ENCODE measurements at places on chromosomes 16 and 17. TPM values are rescaled to one million over a fixed set of nuclear protein-coding genes. Genes with fewer than 3 reads are reported as not detected.
A peak's percentile ranks its signal among the peaks of the same experiment; 100 is the strongest.

DNA sequence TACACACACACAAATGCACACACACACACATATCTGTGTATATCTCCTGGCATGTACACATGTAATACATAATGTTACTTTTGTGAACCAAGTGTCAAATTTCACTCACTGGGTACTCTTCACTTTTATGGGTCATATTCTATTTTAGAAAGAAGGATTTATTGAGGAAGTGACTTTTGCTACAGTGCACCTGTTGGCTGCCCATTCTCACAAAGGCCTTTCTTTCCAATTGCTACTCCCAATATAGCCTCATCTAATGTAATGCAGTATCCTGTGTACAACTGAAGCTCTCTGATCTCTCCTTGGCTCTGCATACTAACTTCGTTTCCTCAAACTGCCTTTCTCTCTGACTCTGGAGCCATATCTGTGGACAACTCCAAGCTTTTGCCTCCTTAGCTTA, 107.5 kb downstream of the ABCA8 start:
- no peak for DNase-seq
- peaks cover 10% of the 10 kb centered on the region for H3K4me1 ChIP-seq
- H3K27me3 ChIP-seq = no peaks in the 10 kb centered on the region
- no peaks in the 10 kb centered on the region for H3K36me3 ChIP-seq
- no peak overlapping the region for H3K4me3 ChIP-seq

GRCh38 chr17:73028299-73028755, 64.2 kb downstream of the SLC39A11 start:
- peaks cover 14% of the 10 kb centered on the region for H3K36me3 ChIP-seq
- no peaks in the 10 kb centered on the region for H3K27me3 ChIP-seq
- no peak overlapping the region for H3K27ac ChIP-seq
- H3K4me3 ChIP-seq = no peak overlapping the region
- no peak for DNase-seq
- no peaks in the 10 kb centered on the region for H3K4me1 ChIP-seq

GRCh38 chr17:15432807-15433611, 34.4 kb downstream of the CDRT4 start:
- H3K4me1 ChIP-seq = peaks cover 9% of the 10 kb centered on the region
- no peak overlapping the region for H3K4me3 ChIP-seq
- no peaks in the 10 kb centered on the region for H3K36me3 ChIP-seq
- no peak overlapping the region for H3K27ac ChIP-seq

GRCh38 chr16:11084876-11085485, 140.6 kb downstream of the CLEC16A start:
- no peaks in the 10 kb centered on the region for H3K27me3 ChIP-seq
- peaks cover 10% of the 10 kb centered on the region for H3K36me3 ChIP-seq
- H3K4me1 ChIP-seq = peaks cover 4% of the 10 kb centered on the region

- peaks cover 47% of the 10 kb centered on the region for H3K4me1 ChIP-seq
- H3K36me3 ChIP-seq = peaks cover 19% of the 10 kb centered on the region
- H3K4me3 ChIP-seq = no peak overlapping the region
- H3K27ac ChIP-seq = no peak overlapping the region
- DNase-seq = no peak
- H3K27me3 ChIP-seq = no peaks in the 10 kb centered on the region
These were observed 3.6 kb upstream of the MMP15 start for GRCh38 chr16:58021661-58022551.

DNA sequence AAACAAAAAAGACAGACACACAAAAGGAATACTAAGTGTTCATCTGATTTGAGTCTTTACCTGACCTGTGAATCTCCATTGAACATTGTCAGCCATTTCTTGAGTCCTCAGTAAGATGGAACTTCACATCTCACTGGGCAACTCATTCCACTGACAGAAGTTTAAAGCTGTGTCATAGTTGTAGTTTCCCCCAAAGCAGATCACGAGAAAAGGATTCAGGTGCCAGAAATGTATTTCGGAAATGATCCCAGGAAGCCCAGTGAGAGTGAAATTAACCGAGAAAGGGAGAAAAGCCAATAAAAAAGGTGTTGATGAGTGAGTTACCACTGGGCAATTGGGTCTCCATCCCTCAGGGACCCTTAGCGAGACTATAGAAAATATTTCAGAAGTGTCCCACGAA, 6.5 kb downstream of the CHD9 start:
- H3K4me3 ChIP-seq = no peak overlapping the region
- H3K27me3 ChIP-seq = no peaks in the 10 kb centered on the region
- peaks cover 58% of the 10 kb centered on the region for H3K4me1 ChIP-seq
- no peaks in the 10 kb centered on the region for H3K36me3 ChIP-seq
- no peak for DNase-seq

DNA sequence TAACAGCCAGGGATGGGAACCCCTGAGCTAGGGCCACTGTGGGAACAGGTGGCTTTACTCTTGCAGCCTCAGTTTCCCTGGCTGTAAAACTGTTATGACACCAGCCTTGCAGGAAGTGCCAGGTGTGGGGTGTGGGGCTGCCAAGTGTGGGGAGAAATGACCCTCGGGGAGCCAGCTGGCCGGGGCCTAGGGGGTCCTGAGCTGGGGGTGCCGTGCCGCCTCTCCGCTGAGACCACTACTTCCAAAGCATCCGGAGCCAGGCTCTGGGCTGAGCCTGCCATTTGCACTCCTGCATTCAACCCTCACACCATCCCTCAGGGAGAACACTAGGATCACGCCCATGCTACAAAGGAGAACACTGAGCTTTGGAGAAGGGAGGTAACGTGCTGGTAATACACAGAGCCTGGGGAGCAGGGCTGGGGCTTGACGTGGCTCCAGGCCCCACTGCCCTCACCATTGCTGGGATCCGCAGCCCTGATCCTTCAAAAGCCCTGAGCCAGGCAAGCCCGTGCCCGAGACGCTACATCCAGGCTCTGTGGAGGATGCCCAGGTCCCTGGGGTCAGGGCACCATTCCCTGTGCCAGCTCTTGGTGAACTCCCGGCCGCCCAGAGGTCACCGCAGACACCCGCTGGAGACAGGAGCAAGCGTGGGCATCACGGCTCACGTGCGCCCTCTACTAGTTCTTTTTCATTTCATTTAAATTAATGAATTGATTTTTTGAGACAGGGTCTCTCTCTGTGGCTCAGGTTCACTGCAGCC, 28.8 kb upstream of the GINS2 start:
- DNase-seq = peak; percentile 72
- peaks cover 33% of the 10 kb centered on the region for H3K4me1 ChIP-seq
- H3K27ac ChIP-seq = no peak overlapping the region

Gene SPEM2
- total RNA-seq = not detected

Data from suprapubic skin (tissue), 4 donors.